LNCaP clone FGC (cell line): ENCODE measurements at places on chromosomes 1 and 21.

DNA sequence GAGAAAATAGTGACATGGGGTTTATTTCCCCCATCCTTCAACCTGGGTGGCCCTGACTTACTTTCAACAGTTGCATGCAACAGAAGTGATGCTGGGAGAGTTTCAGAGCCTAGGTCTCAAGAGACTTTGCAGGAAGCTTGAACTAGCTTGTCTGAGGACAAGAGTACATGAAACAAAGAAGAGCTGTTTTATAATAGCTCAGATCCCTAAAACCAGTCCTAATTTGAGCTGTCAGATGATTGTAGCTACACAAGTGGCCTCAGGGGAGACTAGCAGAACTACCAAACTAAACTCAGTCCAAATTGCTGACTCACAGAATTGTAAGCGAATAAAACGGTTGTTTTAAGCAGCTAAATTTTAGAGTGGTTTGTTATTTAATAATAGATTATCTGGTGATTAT lies 17.1 kb downstream of the RC3H1 start:
- no peak for DNase-seq

- no peak for DNase-seq
Observed at GRCh38 chr1:209926045-209926444, 12.0 kb upstream of the SYT14 start.

- DNase-seq: no peak
Observed at GRCh38 chr1:206933333-206933945, 11.7 kb upstream of the FCMR start.

DNA sequence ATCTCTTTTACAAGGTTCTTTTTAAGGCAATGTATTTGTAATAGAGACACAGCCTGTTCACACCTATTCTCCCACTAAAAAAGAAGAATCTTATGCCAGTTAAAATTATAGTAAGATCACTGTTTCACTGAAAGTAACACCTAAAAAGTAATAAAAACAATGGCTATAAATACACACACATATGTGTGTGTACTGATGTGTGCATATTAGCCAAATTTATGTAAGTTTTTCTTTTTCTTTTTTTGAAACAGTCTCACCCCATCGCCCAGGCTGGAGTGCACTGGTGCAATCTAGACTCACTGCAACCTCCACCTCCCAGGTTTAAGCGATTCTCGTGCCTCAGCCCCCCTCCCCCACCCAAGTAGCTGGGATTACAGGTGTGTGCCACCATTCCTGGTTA lies 56.8 kb upstream of the SLC30A10 start:
- no peak for DNase-seq

- no peak for DNase-seq
Observed at GRCh38 chr1:214901718-214902117, 180.8 kb upstream of the KCNK2 start.

- no peak for DNase-seq
Observed at GRCh38 chr1:197521118-197521739, 253.2 kb downstream of the CRB1 start.

GRCh38 chr1:15288173-15288926 lies 41.3 kb downstream of the FHAD1 start:
- DNase-seq: no peak

DNA sequence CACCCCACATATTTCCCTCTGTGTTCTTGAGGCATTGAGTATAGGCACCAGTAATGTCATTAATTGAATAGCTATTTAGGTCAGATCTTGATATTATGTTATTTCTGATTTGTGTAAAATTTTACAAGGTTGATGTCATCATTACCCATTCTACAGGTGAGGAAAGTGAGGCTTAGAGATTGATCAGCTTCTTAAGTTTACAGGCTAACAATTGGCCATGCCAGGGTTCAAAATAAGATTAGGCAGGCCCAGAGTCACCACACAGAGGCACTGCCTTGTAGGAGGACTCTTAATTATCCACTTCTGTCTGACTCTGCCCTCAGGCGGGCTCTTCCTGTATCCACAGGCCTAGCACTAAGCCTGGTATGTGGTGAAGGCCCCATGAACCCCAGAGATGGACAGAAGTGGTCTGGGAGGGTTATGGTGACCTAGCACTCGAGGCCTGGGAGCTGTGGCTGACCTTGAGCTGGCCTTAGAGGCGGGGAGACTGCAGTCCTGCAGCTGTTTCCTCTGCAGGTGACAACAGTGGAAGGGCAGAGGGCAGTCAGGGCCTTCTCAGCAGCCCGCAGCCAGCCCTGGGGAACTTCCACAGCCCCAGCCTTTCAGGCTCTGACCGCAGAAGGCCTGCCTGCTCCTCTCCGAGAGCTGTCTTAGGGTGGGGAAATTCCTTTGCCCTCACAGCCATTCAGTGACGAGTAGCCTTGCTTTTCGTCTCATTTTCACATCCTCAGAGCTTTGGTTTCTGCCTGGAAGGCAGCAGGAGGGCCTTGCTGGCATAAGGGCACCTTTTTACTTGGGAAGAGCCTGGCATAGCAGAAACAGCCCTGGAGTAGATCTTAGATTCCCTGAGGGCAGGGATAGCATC lies 12.2 kb downstream of the ZDHHC18 start:
- DNase-seq: no peak

- DNase-seq: no peak
Observed at GRCh38 chr1:233111731-233112130, 161.3 kb downstream of the NTPCR start.
